ENCODE measurements at places on chromosomes 2 and 18. TPM values are rescaled to one million over a fixed set of nuclear protein-coding genes. Genes with fewer than 3 reads are reported as not detected.

Gene GTF2A1L
- total RNA-seq, result not detected

Gene FAM110C
- total RNA-seq, result not detected

Gene DPP4
- 5.0 TPM for total RNA-seq

Gene TTN
- 0.66 TPM for total RNA-seq

Gene C1QL2
- not detected for total RNA-seq

Gene TDRD15
- under 0.01 TPM for total RNA-seq

Data from endothelial cell of coronary artery (primary cell).